H7 (cell line): ENCODE measurements at places on chromosomes 2 and 18. TPM values are rescaled to one million over a fixed set of nuclear protein-coding genes. Genes with fewer than 3 reads are reported as not detected.
A peak's percentile ranks its signal among the peaks of the same experiment; 100 is the strongest.

The EDAR gene
- 0.03 and 0.11 TPM in 2 replicates for total RNA-seq

DNA sequence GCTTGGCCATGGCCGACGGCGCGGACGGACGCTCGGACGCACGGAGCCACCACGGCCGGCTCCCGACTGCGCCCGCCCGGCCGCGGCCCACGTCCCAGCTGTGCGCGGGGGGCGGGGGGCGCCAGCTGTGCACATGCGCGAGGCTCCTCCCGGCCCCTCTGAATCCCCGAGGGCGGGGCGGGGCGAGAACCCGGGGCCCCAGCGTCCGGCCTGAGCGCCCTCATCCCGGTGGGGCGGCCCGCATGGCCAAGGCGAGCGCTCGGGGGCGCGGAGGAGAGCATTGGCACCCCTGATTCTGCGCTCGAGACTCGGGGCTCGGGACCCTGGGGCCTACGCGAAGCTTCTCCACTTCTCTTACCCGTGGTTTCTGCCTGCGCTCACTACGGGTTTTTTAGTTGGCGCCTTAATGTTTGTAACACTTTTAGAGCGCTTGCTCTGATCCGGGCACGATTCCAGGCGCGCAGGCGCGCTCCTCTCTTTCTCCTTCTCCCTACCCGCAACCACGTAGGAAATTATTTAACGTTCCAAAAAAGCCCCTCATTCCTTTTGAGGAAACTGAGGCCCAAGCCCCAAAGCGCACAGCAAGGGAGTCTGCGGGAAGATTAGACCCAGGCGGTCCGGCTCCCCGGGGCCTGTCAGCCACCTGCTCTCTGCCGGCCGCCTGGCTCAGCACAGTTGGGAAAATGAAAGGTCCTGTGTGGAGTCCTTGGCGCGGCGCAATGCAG is at the start of gene PXDN:
Gene PXDN, minus strand, starts transcription at position 70 of the 725 bp plus-strand sequence. Its CDS starts 60 bp downstream, at position 10.
- peak; percentile 92 for DNase-seq

DNA sequence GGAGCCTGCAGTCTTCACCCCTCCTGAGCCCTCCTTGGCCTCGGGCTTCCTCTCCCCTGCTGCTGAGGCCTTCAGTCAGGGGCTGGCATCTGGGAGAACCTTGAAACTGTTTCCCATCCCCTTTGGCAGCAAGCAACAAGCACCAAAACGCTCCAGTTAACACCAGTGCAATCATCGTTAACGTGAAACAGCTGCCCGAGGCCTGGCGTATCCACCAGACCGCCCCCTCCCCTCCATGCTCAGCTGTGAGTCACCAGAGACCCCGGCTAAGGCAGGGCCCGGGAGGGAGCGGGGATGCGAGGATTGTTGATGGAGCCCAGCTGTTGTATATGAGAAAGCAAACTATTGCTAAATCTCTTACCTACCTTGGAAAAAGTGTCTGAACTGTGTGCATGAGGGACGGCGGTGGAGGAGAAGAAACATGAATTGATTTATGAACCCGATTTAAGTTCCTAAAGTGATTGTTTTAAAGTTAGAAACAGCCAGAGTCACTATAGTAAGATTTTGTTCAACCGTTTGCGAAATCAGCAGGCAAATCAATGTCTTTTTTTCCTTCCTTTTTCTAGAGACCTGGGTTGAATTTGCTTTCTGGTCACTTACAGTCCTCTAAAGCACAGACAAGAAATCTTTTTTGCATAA is 5.2 kb downstream of the ZFP36L2 start:
- peak; percentile 81 for DNase-seq

GRCh38 chr2:233794128-233794658 is 16.1 kb downstream of the MROH2A start:
- DNase-seq: peak; percentile 20

The IL1B gene
- not detected in 2 replicates for total RNA-seq

- peak; percentile 83 for DNase-seq
Observed at GRCh38 chr18:79525556-79526467, 130.1 kb downstream of the NFATC1 start.

GRCh38 chr18:39863916-39864315 is 2091.1 kb upstream of the PIK3C3 start:
- no peak for DNase-seq

- DNase-seq: no peak
Observed at GRCh38 chr18:52824126-52824525, 484.1 kb downstream of the DCC start.

The RIT2 gene
- 0.17 and 0.26 TPM in 2 replicates for total RNA-seq

The SLC9A4 gene
- not detected in 2 replicates for total RNA-seq

DNA sequence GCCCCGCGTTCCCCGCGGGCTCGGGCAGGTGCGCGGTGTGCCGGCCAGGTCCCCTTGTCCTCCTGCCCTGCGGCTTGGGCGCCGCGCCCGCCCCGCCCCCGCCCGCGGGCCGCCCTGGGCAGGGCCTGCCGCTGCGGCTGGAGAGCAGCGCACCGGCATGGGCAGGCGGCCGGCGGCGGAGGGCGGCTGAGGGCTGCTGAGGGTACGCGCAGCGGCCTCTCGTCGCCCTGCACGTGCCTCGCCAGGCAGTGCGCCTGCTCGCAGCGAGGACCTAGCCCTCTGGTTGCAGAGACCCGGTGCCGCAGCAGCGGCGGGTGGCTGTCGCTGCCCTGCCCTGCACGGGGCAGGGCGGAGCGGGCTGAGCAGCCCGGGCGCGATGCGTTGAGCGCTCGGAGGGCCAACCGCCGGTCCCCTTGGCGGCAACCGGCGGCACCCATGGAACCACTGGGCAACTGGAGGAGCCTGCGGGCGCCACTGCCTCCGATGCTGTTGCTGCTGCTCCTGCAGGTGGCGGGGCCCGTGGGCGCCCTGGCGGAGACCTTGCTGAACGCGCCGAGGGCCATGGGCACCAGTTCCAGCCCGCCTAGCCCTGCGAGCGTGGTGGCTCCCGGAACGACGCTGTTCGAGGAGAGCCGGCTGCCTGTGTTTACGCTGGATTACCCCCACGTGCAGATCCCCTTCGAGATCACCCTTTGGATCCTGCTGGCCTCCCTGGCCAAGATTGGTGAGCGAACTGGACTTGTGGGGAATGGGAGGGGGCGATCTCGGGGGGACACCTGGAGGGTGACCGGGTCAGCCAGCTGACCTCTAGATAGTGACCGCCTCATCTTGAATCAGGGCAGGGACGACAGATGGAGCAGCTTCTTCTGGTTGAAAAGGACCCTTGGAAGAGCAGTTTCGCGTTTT is at the start of gene SLC9A2:
Gene SLC9A2, plus strand, starts transcription at position 140 of the 906 bp plus-strand sequence. Its CDS starts 296 bp downstream, at position 436.
- DNase-seq: peak; percentile 81

DNA sequence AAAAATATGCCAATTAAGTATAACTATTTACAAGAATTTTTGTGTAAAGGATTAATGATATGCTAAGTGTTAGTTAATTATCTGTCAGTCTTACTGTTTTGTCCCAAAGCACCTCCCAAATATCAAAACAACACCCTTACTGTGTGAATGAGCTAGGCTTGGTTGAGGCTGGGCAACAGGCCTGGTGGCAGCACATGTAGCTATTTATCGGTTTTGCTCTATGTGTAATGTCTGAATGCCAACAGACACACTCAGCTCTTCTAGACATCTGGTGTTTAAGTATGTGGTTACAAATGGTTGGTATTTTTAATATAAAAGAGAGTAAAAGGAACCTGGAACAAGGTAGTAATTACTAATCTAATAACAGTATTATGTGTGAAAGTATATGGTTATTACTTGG is 175.3 kb downstream of the RAB3GAP1 start:
- no peak for DNase-seq

The CAPN14 gene
- 0.11 and 0.17 TPM in 2 replicates for total RNA-seq

- DNase-seq: no peak
Observed at GRCh38 chr2:9952286-9952737, 819 bp downstream of the GRHL1 start.

GRCh38 chr2:173192071-173192470 is 116.4 kb downstream of the MAP3K20 start:
- DNase-seq: no peak

The STON1 gene
- total RNA-seq: 5.1 and 9.0 TPM in 2 replicates

GRCh38 chr2:163574309-163574708 is 161.5 kb downstream of the FIGN start:
- DNase-seq: no peak

- DNase-seq: no peak
Observed at GRCh38 chr2:37326285-37326684, 1.7 kb upstream of the PRKD3 start.

The COBLL1 gene
- total RNA-seq: 2.6 and 3.5 TPM in 2 replicates

- DNase-seq: no peak
Observed at GRCh38 chr2:19675003-19675629, 226.7 kb downstream of the TTC32 start.

The DIPK1C gene
- total RNA-seq: 0.22 TPM in 1 of 2 replicates, not detected in the other

DNA sequence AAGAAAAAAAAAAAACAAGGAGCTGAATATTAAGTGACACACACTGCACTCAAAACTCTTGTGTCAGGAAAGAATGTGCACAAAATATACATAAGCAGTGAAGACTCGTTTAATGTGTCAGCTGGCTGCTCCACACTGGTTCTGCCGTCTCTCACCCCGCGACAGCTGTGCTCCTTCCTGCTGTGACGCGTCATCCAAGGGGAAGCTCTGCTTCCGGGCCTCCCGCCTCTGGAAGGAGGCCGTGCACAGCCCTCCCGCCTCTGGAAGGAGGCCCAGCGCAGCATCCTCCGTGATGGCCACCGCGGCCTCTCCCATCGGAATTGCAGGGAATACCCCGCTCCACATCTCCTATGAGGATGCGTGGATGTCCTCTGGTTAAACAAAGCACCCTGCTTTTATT is 151.0 kb downstream of the HDAC4 start:
- DNase-seq: no peak

DNA sequence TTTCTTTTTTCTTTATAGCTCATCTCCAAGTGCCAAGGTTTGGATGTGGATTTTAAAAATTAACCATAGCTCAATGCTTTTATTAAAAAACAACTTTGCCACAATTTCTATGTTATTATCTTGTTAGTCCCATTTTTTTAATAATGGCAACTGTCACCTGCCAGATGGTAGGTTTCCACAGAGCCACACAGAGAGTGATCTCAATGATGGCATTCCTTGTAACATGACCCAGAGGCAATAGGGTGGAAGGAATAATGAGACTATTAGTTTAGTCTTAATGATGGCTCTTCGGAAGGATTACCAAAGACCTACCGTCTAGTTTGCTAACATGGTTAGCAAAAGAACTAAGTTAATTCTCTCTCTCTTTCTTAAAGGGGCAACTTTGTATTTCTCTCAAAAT is 64.0 kb downstream of the REL start:
- no peak for DNase-seq
